A172 (cell line): ENCODE measurements at places on chromosomes 11 and 22. TPM values are rescaled to one million over a fixed set of nuclear protein-coding genes. Genes with fewer than 3 reads are reported as not detected.

DNA sequence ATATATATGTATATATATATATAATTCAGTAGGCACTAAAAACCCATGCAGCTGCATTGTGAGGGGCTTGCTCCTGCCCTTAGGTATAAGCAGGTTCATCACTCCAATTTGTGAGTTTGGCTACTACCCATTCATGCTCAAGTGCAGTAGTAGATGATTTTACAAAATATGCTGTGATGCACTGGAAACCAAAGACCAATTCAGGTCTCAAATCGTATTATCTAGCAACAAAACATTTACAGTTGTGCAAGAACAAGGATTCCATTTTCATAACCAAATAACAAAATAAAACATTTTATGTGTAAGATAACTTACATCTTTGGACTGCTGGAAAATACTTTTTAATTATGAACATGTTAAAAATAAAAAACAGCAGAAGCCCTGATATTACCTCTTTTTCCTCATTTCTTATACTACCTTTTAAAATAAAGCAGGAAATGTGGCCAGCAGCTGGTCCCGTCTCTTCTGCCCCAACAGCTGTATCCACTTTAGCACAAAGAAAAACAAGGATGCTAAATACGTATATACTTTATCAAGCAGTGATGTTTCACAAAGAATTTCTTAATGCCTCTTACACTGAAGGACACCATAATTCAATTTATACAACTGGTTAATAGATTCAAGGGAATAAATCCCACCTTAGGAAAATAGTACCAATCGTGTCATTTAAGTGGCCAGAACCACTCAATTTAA lies 2.8 kb downstream of the CREBZF start:
- DNase-seq, result no peak

MTCH2 gene
- total RNA-seq, result 250 and 254 TPM in 2 replicates

DNA sequence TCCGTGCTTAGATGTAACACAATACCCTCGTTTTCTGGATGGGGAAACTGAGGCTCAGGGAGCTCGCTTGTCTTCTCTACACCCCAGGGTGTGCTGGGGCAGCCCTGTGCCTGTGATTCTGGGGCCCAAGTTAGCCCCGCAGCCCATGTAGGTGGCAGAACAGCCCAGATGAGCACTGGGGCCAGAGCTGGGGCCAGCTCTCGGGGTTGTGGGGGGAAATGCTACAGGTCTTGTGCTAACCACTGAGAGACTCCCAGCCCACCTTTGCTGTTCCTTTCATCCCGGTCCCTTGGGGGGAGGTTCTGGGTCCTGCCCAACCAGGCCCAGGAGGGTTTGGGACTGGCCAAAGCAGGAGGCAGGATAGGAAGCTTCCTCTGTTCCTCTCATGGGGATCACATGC lies 13.5 kb downstream of the MYEOV start:
- no peak for DNase-seq

- no peak for DNase-seq
Observed at GRCh38 chr11:94675813-94676212, 92.3 kb upstream of the AMOTL1 start.

DNA sequence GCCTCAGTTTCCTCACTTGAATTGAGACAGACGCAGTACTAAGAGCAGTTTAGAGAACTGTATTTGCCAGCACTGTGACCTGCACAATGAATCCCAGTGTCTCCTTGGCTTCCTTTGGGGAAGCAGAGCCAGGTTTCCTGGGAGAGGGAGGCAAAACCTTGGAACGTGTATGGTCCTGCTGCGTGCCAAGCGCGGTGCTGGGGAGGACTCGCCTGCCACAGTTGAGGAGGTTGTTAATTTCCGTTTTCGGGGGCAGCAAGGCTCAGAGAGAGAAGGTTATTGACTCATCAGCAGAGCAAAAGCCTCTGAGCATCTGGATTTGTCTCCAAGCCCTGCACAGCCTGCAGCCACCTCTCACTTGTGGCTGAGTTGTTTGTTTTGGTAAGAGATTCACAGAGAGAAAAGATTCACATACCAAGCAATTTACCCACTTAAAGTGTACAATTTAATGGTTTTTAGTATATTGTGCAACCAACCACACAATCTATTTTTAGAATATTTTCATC lies 10.8 kb downstream of the SYT12 start:
- peak; percentile 90 for DNase-seq

GRCh38 chr11:1307163-1307870 lies 2.1 kb downstream of the TOLLIP start:
- no peak for DNase-seq

- no peak for DNase-seq
Observed at GRCh38 chr22:46766611-46767010, 4.2 kb downstream of the TBC1D22A start.

SLC29A2 gene
- not detected in 2 replicates for total RNA-seq

- DNase-seq, result peak; percentile 57
Observed at GRCh38 chr11:121591405-121592033, 138.8 kb upstream of the SORL1-AS1 start.

KCTD14 gene
- total RNA-seq, result 0.09 TPM in 1 of 2 replicates, not detected in the other

DNA sequence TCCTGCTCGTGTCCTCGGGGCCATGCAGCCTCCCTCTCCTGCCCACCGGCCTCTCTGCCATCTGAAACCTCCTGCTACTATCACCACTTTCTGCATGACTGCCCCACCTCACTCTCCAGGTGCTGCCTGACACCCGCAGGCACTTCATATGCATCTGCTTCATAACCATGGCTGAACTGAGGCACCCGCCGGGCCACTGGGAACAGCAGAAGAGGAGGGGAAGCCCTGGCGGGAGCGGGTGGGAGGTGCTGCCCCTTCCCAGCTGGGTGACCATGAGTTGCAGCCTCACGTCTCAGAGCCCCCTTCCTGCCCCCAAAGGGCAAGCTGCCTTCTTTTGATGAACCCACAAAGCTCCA lies 21.7 kb upstream of the PICK1 start:
- DNase-seq, result no peak

GPHA2 gene
- total RNA-seq, result not detected in 2 replicates

DNA sequence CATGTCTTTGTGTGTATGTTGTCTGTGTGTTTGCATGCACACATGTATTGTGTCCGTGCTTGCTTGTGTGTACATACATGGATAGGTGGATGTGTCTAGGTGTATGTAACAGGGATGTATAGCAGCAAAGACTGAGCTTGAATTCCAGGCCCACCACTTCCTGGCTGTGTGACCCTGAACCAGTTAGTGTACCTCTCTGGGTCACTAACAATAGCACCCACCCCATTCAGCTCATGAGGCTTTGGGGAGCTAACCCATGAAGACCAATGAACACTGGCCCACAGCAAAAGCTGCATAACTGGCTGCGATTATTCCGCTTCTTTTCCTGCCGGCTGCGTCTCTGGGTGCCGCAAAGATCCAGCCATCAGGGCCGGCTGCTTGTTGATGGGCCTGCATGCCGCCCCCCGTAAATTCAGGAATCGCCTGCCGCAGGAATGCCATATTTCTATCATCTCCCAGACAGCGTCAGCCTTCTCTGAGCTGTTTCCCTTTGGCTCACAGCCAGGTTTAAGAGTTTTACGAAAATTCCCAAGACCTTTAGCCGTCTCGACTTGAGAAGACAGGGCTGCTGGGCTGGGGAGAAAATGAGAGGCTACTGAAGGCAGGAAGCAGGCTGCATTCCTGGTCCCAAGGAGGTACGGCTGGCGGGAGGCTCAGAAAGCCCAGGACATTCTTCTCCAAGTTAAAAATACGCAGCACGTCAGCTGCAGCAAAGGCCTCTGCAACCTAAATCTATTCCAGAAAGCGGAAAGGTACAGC lies 224.6 kb downstream of the MN1 start:
- DNase-seq, result no peak

SPECC1L gene
- 14.0 and 19.3 TPM in 2 replicates for total RNA-seq

GRCh38 chr11:134433806-134434205 lies 21.8 kb upstream of the B3GAT1 start:
- no peak for DNase-seq

GRCh38 chr11:123504401-123504800 lies 74.3 kb downstream of the GRAMD1B start:
- no peak for DNase-seq

SLC5A1 gene
- not detected in 2 replicates for total RNA-seq

QSER1 gene
- 24.8 and 25.8 TPM in 2 replicates for total RNA-seq

- DNase-seq, result no peak
Observed at GRCh38 chr11:62632492-62632891, 10.7 kb upstream of the B3GAT3 start.

DNA sequence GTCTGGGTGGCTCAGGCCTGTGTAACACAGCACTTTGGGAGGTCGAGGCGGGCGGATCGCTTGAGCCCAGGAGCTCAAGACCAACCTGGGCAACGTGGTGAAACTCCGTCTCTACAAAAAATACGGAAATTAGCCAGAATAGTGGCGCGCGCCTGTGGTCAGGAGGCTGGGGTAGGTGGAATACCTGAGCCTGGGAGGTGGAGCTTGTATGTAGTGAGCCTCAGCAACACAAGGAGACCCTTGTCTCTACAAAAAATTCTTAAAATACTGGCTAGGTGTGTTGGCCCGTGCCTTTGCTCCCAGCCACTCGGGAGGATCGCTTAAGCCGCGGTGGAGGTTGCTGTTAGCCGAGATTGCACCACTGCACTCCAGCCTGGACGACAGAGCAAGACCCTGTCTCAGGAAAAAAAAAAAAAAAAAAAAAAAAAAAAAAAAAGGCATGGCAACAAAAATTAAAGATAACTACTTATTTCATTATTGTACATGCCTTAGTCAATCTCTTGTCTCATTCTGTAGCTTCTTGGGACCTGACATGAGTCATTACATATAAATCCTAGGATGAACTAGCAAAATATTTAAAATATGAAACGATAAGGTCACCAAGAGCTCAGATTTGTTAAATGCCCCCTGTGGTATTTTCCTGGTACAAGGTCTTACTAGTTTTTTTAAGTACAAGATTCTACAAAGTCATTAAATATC lies 1.1 kb downstream of the TAF1D start:
- no peak for DNase-seq

P2RX6 gene
- total RNA-seq, result 2.8 and 3.5 TPM in 2 replicates

DNA sequence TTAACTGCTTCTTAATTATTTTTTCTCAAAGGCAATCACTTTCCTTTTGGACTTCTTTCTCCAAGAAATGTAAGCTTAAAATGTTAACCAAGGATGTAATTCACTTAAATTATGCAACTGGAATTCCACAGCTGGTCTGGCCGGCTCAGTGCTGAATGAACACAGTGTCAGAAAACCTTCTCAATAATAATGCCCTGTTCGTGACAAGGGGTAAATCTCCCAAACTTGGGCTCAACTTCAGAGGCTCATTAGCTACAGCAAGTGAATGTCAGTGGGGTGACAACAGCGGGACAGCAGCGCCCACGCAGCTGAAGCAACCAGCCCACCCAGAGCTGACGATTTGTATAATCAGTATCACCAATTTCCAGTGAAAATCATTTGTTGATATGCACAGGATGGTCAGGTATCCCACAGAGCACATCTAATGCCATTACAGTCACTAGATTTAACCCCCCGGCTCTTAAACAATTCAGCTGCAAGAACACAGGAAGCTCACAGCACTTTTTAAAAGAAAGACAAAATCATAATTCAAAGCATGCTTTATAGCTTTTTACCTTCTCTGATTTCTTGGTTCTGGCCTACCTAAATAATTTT lies 704.8 kb downstream of the DLG2 start:
- DNase-seq, result no peak
